ENCODE measurements at places on chromosomes 12 and 14.
A peak's percentile ranks its signal among the peaks of the same experiment; 100 is the strongest.

GRCh38 chr12:6039894-6040601, 84.4 kb downstream of the VWF start:
- DNase-seq, result peak; percentile 65

DNA sequence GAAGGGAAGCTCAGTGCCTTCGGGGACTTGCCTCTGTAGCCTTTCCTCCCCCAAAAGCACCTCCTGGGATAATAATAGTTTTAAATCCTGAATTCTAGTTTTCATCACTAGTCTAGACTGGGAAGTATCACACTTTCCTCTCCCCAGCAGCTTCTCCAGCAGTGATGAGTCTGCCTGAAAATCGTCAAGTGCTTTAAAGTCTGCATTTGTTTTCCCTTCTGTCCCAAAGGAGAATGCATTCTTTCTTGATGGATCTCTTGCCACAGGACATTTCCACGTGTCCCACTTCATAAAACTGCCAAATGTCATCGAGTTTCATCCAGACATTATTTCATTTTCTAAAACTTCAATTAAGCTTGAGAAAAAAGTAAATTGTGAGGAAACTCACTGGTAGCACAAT, 15.0 kb downstream of the CSRP2 start:
- no peak for DNase-seq

- DNase-seq, result no peak
Observed at GRCh38 chr12:47561746-47562145, 144.1 kb downstream of the RPAP3 start.

GRCh38 chr14:91607322-91608047, 97.4 kb upstream of the PPP4R3A start:
- no peak for DNase-seq

DNA sequence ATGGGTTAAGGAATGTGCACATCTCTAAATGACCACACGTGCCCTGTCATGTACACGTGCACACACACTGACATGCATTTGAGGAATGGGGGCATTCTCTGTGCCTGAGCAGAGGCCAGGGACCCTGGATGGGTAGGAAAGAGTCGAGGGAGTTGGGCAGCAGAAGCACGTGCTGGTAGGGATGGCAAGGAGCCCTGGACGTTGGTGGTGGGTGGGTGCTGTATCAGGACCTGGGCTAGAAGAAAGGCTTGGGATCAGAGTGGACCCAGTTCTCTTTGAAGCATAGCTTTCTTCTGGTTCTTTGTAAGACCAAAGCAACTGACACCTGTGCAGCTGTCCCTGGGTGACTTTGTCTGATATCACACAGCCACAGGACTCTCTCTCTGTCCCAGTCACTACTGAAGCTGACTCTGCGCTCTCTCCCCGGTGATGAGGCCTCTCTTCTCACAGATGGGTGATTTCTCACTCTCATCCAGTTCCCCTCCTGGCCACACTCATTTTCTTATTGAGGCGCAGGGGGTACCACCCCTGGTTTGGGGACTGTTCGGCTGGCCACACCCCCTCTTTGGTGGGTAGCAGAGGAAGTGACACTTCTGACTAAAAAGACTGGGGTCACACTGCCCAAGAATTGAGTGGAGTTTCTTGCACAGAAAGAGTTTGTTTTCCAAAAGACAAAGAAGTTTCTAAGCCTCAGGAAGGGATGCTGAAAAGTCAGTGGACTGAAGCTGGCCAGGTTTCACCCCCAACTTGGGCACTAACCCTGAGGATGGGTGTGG, 171.7 kb upstream of the RTL1 start:
- no peak for DNase-seq

DNA sequence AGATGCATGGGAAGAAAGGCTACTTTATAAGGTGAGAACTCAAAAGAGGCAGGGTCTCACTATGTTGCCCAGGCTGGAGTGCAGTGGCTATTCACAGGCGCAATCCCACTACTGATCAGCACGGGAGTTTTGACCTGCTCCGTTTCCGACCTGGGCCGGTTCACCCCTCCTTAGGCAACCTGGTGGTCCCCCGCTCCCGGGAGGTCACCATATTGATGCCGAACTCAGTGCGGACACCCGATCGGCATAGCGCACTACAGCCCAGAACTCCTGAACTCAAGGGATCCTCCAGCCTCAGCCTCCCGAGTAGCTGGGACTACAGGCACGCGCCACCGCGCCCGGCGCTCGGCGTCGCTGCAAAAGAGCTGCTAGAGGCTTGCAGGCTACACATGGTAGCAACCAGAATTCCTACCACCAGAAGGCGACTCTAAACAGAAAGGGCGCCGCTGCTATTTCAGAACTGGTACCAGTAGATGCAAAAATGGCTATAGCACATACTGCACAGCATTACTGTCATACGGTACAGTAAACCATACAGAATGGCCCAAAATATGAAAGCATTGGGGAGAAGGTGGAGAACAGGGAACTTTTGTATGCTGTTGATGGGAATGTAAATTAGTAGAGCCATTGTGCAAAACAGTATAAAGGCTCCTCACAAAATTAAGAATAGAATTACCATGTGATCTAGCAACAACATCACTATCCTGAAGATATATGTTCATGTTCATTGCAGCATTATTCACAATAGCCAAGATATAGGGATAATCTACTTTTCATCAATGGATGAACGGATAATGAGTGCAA, 1.2 kb upstream of the NEMF start:
- DNase-seq, result peak; percentile 83

All from CD4-positive, alpha-beta T cell treated with Interleukin-12 subunit alpha and Interleukin-12 subunit beta, for 1 hour (primary cell).